Progenitor cell of endocrine pancreas (in vitro differentiated cells): ENCODE measurements at places on chromosomes 7 and 10.

DNA sequence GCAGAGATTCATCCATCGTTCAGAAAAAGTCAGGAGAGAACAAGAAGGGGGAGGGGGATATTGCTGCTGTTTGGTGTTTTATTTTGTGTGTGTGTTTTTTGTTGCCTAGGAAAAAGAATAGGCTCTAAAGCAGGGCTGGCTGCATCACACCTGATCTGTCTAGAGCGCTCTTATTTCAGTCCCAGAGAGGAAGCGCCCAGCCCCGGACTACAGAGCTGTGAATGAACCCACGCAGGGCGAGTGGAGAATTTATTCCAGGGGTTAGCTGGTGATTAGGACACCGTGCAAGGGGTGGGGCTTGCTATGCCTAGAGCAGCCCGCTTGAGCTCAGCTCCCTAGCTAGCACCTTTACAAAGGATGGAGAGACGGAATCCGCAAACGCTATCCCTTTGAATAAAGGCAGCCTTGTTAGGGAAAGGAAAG lies 621 bp upstream of the FAM13C start:
- DNase-seq: peak; percentile 20

DNA sequence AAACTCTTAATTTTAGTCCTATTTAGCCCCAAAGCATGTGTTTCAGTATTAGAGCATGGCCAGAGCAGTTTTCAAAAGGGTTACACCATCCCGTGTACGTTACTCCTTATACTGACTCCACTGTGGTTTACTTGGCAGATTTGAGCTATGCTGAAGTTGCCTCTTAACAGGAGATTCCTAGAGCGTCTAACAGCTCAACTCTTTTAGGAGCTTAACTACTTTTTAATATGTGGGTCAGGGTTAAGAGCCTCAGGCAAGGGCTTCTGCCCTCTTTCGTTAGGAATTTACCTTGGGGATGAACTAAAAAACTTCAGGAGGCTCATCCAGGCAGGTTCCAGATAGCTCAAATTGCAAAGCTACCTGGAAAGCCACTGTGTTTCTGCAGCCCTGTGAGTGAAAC lies 674.8 kb upstream of the C7orf33 start:
- no peak for DNase-seq

DNA sequence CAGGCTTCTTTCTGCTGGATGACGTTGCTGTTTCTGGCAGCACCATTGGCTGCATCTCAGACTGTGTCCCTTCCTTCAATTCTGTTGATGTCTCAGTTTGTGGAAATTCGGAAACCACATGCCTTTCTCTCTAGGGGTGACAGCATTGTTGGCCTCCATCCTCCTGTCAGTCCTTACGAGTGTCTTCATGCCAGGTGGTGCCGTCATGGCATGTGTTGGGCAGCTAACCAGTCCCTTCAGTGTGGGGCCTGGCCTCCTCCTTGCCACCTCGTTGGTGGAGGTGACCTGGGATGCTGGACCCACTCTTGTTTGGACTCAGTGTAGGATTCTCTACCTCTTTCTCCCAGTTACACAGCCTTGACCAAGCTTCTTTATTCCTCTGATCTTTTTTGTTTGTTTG lies 111.6 kb upstream of the INSYN2A start:
- no peak for DNase-seq

DNA sequence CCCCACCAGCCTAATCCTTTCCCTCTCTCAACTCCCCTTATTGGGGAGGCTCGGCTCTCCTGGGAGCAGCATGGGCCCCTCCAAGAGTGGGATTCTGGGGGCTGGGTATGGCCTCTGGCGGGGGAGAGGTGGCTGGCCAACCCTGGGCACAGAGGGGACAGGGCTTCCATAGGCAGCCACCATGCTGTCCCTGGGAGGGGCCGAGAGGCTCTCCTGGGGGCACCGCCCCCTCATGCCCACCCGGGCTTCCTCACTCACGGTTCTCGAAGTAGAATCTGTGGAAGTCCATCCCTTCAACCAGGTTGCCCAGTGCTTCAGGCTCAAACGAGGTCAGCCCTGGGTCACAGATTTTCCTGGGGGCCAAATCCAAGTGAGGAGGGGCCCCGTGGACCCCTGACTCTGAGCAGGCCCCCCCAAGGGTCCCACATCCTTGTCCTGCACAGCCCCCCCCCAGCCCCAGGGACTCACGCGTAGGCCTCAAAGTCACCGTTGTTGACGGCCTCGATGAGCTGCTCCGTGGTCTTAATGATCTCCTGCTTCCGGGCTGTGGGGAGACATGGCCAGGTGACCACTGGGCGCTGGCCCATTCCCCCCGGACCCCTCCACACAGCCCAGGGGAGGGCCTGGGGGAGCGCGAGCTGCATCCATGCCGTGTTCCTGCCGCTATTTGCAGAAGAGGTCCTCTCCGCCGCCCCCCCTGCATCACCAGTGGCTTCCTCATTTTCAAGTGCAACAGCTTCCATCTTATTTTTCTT lies 19.8 kb downstream of the YKT6 start:
- no peak for DNase-seq

DNA sequence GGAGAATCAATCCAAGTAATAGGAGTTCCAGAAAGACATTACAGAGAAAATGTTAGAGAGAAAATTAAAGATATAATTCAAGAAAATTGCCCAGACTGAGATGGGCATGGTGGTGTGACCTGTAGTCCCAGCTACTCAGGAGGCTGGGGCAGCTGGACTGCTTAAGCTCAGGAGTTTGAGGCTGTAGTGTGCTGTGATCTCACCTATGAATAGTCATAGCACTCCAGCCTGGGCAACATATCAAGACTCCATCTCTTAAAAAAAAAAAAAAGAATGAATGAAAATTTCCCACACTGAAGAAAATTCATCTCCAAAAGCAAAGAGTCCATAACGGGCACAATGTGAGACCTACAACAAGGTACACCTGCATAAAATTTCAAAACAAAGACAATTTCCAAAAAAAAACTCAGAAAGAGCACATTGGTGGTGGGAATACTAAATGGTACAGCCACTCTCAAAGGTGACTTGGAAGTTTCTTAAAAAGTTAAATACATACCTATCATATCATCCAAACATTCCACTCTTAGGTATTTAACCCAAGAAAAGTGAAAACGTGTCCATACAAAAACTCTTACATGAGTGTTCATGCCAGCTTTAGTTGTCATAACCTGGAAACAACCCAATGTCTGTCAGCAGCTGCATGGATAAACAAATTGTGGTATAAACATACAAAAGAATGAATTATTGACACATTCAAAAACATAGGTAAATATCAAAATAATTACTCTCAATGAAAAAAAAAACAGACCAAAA lies 6.9 kb upstream of the RGS10 start:
- no peak for DNase-seq

- no peak for DNase-seq
Measured at GRCh38 chr10:84943541-84943940, 615.2 kb downstream of the CCSER2 start.

GRCh38 chr10:8404721-8405120 lies 350.2 kb downstream of the GATA3 start:
- no peak for DNase-seq

DNA sequence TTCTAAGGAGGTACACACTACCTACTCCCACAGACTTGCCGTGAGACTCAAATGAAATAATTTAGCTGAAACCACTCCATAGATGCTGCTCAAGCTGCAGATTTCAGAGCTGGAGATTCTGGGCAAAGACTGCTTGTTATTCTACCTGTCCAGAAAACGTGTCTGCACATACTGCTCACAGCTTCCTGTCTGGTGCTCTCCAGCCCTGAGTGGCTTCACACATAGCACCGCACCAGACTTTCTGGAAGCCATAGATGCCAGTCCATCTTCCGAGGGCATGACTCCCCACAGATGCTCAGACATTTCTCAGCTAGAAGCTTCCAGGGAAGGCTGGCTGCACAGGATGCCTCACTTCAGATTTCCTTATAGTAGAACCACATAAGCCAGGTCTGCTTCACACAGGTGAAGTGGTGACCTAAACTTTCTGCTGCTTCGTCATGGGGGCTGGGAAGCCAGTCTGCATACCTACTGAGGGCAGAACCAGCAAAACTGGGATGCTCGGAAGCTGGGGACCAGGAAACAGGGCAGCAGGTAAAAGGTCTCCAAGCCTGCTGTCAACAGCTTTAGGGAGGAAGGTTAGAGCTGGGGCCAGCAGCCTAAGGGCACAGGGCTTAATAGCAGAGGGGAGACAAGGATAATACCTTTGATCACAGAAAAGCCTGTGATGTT lies 18.2 kb downstream of the CCDC6 start:
- no peak for DNase-seq

GRCh38 chr10:119139464-119140067 lies 25.9 kb downstream of the SFXN4 start:
- peak; percentile 17 for DNase-seq

DNA sequence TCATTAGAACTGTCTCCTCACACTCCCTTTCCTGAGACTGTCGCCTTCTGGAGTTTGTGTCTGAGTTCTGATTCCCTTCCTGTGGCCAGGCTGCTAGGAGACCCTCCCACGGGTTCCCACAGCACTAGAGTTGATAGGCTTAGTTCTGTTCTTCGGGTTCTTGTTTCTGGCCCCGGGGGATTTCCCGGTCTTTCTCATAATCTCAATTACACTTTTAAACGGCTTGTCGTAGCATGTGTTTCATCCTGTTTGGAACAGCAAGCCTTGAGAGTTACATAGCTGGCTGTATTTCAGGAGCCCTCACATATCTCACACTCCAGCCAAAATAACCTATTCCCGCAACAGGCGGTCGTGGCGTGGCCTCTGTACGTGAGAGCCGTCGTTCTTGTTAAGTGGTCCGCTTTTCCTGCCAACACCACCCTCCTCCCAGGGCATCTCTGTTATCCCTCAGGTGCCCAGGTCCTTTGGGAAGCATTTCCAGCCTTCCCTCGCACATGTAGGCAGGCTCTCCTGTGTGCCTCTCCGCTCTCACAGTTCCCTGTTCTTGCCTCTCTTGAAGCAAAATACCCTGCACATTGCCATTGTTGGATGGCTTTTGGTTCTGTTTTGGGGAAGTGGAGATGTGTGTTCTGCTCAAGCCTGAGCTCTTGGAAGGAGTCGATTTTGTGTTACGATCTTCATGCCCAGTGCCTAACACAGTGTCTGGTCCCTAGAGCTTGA lies 46.0 kb downstream of the CDC123 start:
- no peak for DNase-seq

DNA sequence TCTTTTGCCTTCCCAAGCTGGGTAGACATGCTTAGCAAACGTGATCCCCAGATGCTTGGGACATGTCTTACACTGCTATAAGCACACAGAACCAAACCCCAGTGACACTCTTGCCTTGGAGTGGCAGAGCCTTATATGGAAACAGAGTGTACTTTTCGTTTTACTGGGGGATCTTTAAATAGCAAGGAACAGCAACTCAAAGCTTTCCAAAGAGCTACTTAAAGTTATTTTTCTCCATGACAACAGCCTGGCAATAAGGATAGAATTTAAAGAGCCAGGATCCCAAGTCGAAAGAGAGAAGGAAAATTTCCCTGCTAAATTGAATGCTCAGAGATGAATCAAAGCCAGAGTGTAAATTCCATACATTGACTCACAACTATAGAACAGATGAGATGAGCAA lies 67.8 kb downstream of the ZNF365 start:
- no peak for DNase-seq

DNA sequence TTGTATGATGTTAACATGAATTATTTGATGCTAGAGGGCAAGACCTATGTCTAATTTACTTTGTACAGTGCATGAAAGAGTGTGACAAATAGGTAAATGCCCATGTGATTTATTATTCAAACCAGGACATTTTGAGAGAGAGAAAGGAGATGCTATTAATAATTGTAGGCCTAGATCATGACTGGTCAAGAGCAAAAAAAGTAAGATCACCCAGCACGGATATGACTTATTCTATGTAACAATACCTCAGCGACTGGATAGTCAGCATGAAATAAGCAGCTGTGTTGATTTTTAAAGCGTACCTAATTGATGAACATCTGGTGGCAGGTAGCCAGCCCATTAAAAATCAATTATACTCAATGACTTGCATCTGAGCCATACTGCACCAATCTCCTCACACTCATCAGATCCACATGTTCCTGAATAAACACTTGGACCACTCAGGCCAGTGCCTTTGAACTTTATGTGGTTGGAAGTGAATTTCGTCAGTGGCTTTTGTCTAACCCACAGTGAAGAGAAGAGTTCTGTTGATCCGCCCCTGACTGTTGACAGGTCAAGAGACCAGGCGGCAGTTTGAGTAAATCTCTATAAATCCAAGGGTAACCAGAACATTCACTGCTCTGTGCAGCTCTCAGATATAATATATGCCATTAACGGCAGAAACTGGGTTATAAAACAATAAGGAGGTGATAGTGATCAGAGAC lies 435.3 kb downstream of the MDFIC start:
- DNase-seq: no peak

DNA sequence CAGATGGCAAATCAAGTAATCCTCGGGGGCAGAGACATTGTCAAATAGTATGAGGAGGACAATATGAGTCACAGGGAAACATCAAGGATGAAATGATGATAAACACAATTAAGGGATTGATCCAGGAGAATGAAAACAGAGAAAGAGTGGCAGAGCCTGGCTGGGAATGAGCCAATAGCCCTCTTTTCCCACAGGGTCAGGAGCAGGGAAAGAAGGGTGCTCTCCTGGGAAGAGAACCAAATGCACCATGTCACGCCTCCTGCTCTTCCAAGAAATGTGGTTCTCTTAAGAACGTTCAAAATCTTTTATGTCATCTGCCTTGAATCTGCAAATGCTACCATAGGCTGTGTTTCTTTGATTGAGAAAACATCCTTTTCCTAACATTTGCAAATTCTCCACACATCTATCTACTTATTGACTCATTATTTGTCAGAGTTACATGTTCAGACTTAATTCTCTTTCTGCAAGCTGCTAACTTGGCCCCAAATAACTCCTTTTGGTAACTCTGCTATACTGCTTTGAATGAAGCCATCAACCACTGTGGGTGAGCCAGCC lies 50.6 kb downstream of the HIPK2 start:
- DNase-seq: no peak
